ENCODE measurements at places on chromosomes 1 and 21.

- DNase-seq: no peak
Observed at GRCh38 chr1:6416295-6416656, 3.4 kb downstream of the HES2 start.

DNA sequence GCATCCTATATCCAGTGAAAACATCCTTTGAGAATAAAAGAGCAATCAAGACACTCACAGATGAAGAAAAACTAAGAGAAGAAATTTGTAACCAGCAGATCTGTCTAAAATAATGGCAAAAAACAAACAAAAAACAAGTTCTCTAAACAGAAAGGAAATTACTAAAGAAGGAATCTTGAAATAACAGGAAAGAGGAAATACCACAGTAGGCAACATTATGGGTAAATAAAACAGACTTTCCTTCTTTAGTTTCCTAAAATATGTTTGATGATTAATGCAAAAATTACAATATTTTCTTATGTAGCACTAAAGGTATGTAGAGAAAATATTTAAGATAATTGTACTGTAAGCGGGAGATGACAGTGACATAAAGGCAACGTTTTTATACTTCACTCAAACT lies 23.5 kb downstream of the SLC19A1 start:
- DNase-seq: no peak

GRCh38 chr1:103326595-103326994 lies 198.9 kb upstream of the RNPC3 start:
- no peak for DNase-seq

DNA sequence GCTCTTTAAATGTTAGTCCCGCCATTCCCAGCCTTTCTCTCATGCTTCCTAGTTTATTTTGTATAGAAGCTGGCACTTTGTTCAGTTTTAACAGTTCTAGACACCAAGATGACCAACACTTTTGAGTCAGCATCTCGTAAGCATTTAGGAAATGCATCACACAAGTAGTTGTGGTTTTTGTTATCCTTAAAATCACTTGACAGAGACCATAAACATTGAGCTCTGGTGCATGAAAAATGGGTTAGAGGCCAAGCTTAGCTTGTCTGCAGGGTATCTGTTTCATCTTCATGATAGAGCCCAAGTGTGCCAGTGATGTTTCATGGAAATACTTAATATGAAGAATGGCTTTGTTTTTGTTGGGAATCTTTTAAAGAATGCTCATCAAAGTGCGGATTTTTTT lies 159.7 kb downstream of the DISP1 start:
- no peak for DNase-seq

- DNase-seq: no peak
Observed at GRCh38 chr1:204390751-204391466, 20.7 kb downstream of the PPP1R15B start.

GRCh38 chr21:42731264-42732032 lies 78.0 kb downstream of the PDE9A start:
- DNase-seq: no peak

- no peak for DNase-seq
Observed at GRCh38 chr1:206430031-206430983, 40.0 kb upstream of the IKBKE start.

GRCh38 chr21:29238053-29238966 lies 60.4 kb upstream of the BACH1 start:
- no peak for DNase-seq

- DNase-seq: no peak
Observed at GRCh38 chr21:45415188-45415942, 10.4 kb downstream of the COL18A1 start.

- DNase-seq: no peak
Observed at GRCh38 chr1:105343317-105343716, 1593.6 kb downstream of the AMY1C start.

DNA sequence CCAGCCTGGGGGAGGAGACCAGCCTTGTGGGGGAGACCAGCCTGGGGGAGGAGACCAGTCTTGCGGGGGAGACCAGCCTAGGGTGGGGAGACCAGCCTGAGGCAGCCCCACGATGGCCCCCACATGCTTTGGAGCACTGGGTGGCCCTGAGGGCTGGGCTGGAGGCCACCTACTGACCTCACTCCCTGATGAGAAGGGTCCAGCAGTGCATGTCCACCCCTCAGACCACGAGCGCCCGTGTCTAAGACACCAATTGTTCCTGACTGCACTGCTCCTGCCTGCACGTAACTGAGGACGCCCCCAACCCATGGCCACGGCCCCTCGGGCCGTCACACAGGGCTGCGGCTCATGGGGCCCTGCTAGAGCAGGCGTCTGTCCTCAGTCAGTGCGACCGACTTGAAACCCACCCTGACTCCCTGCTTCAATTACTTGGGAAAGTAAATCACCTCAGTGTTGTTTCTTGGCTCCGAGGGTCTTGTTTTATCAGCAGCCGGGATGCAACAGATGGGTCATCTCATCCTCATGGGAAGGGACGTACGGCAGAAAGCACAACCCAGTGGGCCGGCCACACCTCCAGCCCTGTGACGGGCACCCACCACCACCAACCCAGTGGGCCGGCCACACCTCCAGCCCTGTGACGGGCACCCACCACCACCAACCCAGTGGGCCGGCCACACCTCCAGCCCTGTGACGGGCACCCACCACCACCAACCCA lies at the start of gene SPATC1L:
TSS of gene SPATC1L (minus strand) at position 550 of the 715 bp plus-strand sequence. CDS start 1,643 bp downstream, outside the sequence.
- no peak for DNase-seq

GRCh38 chr1:170518965-170519364 lies 13.0 kb upstream of the GORAB start:
- no peak for DNase-seq

DNA sequence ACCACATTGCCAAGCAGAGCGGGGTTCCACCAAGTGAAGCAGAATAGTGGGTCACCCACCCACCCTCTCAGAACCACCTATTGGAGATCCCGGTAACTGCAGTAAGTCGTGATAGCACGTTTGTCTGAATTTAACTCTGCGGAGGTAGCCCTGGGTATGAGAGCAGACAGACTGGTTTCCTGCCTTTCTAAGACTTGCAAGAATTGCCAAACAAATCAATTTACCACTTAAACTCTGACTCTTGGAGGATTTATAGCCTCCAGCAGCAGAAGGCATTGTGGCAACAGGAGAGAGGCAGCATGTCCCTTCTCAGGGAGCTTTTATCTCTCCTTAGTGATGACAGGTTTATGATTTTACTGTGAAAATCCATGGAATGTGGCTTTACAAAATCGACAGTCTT lies 287.9 kb upstream of the FMN2 start:
- no peak for DNase-seq

- DNase-seq: no peak
Observed at GRCh38 chr1:241357366-241358340, 648 bp upstream of the RGS7 start.

- no peak for DNase-seq
Observed at GRCh38 chr1:167136191-167136614, 42.3 kb downstream of the STYXL2 start.

DNA sequence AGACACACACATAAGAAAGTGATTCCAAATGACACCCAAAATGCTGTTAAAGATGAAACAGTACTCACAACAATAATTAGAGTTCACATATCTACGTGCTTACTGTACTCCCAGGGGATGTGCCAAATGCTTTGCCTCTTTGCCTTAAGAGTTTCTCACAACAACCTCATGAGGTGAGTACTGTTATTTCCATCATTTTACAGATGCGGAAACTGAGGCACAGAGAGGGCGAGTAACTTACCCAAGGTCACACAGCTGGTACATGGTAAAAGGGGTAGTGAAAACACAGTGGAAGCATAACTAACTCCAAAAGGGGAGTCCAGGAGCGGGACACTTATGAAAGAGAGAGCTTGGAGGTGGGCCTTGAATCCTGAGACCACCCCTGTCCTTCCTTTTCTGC lies 171.8 kb downstream of the ACTL8 start:
- DNase-seq: no peak

GRCh38 chr1:19582318-19582717 lies 61.8 kb upstream of the NBL1 start:
- peak; percentile 68 for DNase-seq

- no peak for DNase-seq
Observed at GRCh38 chr1:204480515-204480914, 14.1 kb downstream of the PIK3C2B start.

- DNase-seq: no peak
Observed at GRCh38 chr1:240784776-240785175, 172.8 kb upstream of the GREM2 start.

DNA sequence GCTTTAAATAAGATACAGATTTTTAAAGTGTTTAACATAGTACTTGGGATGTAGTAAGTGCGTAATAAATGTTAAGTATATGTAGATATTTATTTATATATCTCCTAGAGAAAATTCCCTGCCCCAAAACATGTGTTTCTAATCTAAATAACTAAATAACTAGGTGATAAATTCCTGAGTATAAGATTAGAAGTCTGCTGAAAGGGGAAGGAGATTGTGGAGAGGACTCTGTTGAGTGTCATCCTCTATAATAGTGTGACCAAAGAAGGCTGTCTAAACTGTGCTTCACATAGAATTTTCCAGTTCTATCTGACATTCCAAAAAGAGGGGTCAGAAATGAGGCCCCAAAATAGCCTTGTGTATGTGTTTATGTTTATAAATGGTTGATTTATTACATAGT lies 590.5 kb upstream of the ADAMTS5 start:
- DNase-seq: no peak

DNA sequence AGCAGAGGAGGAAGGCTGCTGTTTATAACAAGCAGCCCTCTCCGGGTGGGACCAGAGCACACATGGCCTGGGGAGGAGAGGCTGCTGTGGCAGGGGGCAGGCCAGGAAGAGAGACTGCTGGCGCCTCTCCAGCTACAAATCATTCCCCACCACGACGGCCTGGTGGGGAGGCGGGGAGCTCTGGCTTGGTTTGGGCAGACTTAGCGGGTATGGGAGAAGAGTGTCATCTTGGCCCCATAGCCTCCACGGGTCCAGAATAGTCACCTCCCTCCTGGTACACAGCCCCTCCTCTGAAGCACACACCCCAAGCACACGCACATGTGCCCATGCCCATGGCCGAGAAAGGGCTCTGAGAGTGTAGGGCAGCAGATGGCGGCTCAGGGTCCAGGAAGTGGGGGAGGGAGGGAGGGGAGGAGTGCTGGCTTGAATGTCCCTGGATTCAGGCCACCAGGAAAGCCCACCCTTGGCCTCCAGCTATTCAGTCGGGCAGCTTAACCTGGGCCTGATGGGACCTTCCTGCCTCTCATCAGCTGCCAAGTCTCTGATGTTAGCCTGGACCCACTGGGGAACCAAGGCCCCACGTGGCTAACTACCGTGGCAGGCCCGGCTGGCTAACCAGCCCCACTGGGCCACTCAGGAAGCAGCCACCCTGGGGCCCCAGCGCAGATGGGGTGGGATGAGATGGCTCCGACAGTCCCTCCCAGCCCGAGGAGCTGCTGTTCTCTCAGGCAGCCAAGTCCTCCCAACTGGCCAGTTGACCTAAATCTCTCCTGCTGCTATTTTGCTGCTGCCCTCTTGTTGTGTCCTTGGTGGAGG lies 10.9 kb downstream of the LRP8 start:
- no peak for DNase-seq

GRCh38 chr21:20971296-20971921 lies 26.8 kb upstream of the NCAM2 start:
- peak; percentile 11 for DNase-seq

DNA sequence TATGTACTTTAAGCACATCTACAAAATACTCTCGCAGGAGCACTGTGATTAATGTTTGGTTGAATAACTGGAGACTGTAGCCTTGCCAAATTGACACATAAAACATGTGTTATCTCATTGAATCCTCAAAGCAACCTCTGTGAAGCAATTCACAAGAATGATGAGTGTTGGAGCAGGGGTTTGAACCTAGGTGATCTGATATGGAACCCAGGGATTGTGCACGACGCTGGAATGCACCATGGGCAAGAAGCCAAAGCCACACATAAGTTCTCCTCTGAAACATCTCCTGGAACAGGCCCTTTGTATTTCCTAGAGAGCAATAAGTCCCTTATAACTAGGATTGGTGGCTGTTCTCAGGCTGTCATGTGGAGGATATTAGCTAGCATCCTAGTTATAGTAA lies 124.6 kb upstream of the IVNS1ABP start:
- DNase-seq: no peak

- peak; percentile 73 for DNase-seq
Observed at GRCh38 chr1:43529206-43529731, 1.4 kb upstream of the PTPRF start.

DNA sequence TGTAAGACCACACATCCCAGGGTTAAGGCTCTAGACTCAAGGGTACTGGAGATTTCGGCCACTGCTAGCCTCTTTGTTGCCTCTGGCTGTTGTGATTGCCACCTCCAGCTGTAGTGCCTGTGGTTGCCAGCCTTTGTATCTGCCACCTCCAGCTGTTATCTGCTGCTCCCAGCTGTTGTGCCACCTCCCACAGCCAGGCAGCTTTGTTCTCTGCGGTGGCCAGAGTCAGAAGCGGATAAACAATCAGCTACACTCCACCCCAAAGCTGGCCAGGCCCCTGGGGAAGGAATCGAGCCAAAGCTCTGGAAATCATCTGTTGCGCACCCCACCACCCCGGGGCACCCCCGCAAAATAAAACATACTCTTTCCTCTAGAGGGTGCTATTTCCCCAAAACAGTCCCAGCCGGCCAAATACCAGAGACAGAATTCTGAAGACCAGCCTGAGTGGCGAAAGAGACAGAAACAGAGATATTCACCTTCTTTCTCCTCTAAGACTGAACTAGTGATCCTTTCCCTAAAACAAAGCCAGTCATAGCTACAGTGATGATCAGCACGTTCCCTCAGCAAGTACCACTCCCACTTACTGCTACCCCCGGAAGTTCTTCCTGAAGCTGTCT lies 14.8 kb upstream of the PIGM start:
- peak; percentile 46 for DNase-seq

DNA sequence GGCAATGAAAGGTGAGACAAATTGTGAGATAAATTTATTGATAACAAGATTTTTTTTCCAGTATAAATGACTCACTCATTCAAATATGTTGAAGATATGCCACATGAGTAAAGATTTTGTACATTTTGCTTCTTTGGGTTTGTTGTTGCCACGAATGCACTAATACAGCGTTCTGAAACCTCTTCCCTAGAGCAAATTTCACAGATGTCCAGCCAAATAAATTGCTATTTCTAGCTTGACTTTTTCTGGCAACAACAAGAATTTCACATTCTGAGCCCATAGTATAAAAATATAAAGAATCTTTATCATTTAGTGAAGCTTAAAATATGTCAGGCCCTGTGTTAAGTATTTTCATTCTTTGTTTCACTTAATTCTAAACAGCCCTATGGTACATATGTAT lies 114.5 kb upstream of the COL24A1 start:
- DNase-seq: no peak

Data from activated naive CD8-positive, alpha-beta T cell treated with anti-CD3 and anti-CD28 coated beads for 36 hours (primary cell).